NCI-H1048 (cell line): ENCODE measurements at places on chromosomes 6 and 20.

DNA sequence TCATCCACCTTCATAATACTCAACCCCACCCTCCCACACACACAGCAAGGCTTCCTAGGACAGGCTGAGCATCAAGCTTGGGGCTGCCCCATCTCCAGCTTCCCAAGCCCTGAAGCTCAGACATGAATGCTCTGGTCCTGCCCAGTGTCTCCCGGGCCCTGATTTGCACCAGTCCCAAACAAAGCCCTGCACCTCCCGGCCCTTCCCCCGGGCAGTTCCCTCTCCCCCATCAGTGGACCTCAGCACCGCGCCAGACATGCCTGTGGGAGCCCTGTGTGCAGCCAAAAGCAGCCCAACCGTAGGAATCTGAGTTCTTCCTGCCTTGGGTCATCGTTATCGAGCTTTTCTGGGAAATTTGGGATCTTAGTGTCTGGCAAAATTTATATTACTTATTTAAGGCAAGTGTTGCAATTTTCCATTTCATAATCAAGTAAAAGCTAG is 63.5 kb downstream of the THBS2 start:
- DNase-seq, result no peak

GRCh38 chr6:62236784-62237183 is 49.2 kb downstream of the KHDRBS2 start:
- DNase-seq, result no peak

- no peak for DNase-seq
Measured at GRCh38 chr20:48338717-48339116, 489.1 kb downstream of the PREX1 start.

DNA sequence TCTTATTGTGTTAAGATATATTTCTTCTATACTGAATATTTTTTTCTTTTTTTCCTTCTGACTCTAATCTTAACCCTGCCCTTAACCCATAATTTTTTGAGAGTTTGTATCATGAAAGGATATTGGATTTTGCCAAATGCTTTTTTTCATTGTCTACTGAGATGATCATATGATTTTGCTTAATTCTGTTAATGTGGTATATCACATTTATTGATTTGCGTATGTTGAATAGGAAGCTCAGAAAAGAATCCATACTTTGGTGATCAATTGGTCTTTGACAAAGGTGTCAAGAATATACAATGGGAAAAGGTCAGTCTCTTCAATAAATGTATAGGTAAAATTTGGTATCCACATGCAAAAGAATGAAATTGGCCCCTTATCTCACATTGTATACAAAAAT is 588.8 kb upstream of the ADGRB3 start:
- DNase-seq, result no peak

GRCh38 chr6:160659562-160659961 is 4.5 kb downstream of the LPA start:
- no peak for DNase-seq

DNA sequence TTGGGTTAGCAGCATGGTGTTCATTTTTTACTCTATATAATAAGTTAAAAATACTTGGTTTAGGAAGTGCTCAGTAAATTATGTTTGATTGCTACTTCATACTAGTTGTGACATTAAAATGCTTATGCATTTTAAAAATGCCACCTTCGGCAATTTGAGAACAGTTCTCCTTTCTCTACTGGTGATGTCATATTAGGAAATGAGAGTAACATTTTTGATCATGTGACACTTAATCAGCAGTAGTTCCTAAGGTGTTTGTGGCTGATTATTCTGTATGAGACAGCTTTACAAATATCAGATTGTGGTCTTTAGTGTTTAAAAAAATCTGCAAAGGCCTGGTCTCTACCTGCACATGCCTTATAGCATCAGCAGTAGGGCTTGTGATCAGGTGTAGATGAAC is 4.4 kb downstream of the GZF1 start:
- DNase-seq, result no peak

GRCh38 chr6:21827425-21828202 is 234.1 kb downstream of the SOX4 start:
- no peak for DNase-seq

GRCh38 chr6:147551976-147552375 is 43.5 kb downstream of the SAMD5 start:
- DNase-seq, result no peak

GRCh38 chr20:55094353-55094861 is 619.0 kb downstream of the DOK5 start:
- no peak for DNase-seq

- DNase-seq, result no peak
Measured at GRCh38 chr6:106807947-106808611, 166.4 kb downstream of the CD24 start.

DNA sequence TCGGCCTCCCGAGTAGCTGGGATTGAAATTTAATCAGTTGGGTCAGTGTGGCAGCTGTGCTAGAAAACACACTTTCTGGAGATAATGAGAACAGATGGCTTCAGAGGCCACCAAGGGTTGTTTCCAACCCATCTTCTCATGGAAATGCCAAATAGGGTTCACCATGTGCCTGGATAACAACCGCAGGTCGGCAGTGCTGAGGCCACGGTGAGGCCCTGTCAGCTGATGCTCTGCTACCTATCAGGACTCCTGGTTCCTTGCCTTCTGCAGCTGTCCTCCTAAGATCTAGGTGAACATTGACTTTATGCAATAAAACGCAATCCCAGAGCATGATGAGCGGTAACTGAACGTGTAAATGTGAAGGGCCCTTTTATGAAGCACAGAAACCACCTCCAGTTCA is 139.3 kb upstream of the SNX9 start:
- no peak for DNase-seq

GRCh38 chr6:156376091-156376490 is 401.1 kb upstream of the ARID1B start:
- no peak for DNase-seq

DNA sequence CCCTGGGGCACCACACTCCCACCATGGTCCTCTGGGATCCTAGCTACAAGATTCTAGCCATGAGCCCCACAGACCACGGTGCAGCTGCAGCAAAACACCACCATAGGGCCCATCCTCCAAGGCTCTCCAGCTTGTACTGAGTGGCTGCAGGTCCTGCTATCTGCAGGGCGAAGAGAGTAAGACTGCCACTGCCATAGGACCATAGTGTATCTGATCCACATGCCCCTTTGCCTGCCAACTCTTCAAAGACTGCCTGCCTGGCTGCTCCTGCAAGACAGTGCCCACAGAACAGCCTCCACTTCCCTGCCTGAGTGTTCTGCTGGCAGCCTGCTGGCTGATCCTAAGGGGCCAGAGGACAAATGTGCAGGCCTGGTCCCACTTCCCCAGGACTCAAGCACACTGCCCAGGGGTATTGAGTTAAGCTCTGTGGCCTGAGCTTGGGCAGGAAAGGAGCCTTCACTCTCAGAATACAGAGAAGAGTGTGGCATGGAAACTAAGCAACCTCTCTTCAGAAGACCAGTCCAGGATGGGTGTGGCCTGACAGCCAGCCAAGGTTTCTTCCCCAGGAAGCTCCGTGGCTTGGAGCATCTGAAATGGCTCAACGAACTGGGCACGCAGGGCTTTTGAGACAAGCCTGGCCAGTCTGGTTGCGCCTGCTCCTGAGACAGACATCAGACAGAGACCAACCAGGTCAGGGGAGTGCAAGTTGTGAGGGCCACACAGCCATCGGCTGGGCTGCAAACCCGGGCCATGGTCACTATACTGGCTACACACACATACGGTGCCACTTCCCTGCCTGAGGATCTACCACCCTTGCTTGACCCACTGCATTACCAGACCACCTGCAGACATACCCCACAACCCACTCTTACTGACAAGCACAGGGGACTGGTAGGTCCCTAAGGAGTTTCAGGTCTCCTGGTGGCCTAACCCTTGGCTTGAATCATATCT is 54.5 kb downstream of the RNGTT start:
- DNase-seq, result no peak

DNA sequence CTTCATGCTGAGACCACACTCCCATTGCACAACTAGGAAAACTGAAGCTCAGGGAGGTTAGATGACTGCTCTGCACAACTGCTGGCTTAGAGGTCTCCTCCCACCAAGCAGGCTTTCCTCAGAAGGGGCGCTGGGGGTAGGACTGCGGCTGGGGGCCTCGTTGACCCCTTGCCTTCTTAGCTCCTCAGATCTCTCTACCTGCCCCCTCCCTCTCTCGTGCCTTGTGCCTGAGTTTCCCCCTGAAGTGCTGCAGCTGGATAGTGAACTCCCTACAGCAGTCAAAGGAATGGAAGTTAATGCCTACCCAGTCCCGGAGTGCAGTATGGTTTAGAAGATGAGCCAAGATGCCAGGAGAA is 149.8 kb downstream of the GRM4 start:
- no peak for DNase-seq

DNA sequence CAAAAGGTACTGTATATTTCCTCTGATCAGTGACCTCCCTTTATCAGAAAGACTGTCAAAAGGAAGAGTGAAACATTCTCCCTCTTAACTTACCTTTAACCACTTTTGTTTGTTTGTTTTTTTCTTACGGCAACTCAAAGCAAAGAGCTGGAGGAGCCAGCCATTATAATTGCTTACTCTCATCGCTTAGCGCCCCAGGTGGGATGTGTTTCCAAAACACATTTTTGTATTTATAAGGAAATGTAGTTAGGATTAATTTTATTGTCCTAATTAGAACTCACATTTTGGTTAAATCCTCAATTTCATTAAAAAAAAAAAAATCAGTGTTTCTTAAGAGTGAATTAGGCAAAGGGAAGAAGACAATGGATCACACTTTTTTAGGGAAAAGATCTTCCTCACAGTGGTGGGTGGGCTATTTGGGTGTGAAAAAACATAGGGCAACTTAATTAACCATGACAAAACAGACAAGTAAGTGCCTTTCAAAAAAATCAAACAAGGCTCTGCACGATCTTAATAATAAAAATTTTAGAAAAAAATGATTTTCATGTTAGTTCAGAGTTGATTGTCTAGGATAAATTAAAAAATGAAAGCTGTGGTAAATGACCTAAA is 1.2 kb upstream of the PHACTR2 start:
- DNase-seq, result no peak

GRCh38 chr6:26240157-26241032 is 124.6 kb upstream of the BTN3A2 start:
- DNase-seq, result no peak

- DNase-seq, result no peak
Measured at GRCh38 chr6:44614396-44614795, 226.9 kb downstream of the CDC5L start.

GRCh38 chr6:90080876-90081481 is 186.7 kb downstream of the GJA10 start:
- no peak for DNase-seq

DNA sequence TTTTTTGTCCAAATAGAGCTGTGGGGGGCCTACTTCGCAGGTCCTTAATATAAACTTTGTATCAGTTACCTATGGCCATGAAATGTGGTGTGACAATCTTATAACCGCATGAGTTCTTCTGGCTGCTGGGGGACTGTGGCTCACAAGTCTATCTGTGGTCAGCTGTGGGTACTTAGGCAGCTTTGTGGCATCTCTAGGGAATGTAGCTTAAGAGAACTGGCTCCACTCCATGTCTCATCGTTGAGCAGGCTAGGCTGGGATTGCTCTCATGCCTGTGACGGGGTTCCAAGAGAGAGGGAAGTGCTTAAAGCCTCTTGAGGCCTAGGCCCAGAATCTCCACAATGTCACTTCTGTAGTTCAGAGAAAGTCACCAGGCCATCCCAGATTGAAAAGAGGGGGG is 140.5 kb downstream of the BTBD3 start:
- DNase-seq, result no peak

GRCh38 chr6:162325826-162326225 is 401.7 kb downstream of the PRKN start:
- DNase-seq, result no peak

DNA sequence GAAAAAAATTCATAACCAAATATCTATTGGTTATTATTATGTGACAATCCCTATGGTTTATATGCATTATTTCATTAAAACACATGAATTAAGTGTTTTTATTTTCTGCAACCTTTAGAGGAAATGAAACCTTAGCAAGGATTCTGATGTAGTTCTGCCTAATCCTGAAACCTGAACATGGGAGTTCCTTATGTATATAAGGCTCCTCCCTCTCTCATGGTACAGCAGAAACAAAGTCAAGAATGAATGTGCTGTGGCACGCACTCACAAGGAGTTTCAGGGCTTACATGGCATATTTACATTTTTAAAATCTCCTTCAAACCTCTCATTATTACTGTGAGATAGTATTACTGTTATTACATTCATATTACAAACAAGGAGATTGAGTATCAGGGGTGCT is 426.4 kb upstream of the CITED2 start:
- no peak for DNase-seq

GRCh38 chr6:5401845-5402738 is 140.8 kb downstream of the FARS2 start:
- no peak for DNase-seq

DNA sequence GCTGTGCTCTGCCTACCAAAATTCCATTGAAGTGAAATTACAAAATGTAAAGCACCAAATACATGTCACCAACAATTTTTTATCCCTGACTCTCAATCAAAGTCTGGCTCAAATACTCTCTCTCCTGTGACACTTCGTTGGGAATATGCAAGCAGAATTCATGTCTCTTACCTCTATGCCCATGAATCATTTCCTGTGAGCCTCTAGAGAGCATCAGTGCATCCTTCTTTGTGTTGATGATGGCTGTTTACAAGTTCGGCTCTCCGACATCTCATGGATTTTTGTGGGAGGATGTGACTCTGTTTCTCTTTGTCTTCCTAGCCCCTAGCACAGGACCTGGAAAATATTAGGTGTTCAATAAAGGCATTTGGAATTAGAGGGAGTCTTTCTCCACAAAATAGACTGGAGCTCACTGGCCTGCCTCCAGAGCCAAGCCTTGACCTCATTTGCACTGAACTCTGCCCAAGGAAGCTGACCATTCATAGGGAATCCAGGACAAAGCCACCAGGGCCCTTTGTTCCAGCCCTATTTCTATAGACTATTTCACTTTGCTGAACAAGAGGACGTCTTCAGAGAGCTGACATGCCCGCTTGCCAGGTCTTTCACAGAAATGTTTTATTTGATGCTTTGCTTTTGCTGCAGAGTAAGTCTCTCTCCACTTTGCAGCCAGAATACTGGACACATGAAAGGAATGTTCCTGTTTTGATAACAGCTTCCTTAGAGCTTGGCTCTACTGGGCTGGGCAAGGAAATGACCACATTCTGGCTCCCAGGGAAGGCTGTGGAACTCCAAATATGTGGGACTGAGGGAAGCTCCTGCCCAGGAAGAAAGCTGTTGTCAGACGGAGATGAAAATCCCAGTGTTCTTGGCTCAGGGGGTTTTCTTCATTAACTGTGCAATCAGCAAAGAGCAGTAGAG is 194.5 kb upstream of the CDYL start:
- no peak for DNase-seq

DNA sequence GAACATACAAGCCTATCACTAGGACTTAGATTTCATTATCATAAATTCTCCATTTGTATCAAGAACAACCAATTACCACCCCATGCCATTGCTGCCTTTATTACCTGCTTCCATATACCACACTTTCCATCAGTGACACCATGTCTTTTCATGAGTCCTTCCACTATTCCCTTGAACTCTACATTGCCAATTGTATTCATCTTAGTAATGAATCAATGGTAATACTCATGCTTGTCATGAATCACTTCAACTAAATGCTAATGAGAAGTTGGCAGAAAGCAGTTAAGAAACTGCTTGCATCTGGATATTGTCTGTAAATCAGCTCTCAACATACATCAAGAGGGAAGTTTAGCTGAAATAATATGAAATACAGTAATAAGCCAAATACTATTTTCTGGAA is 61.2 kb upstream of the RNF217 start:
- DNase-seq, result no peak
